Stimulated activated naive B cell treated with anti-CD40 and anti-IgM and Interleukin-4, amounts not matched to agents 10 μg/mL and 1 μg/mL and 100 μg/mL, for 72 hours (primary cell): ENCODE measurements at places on chromosomes 3 and 15.

GRCh38 chr3:24688446-24689148 is 193.9 kb upstream of the THRB start:
- H3K36me3 ChIP-seq: no peaks in the 10 kb centered on the region
- DNase-seq: no peak
- peaks cover 5% of the 10 kb centered on the region for H3K27me3 ChIP-seq
- peaks cover 9% of the 10 kb centered on the region for H3K4me1 ChIP-seq
- H3K27ac ChIP-seq: no peak overlapping the region
- no peak overlapping the region for H3K4me3 ChIP-seq

GRCh38 chr3:135047061-135047460 is 252.0 kb downstream of the EPHB1 start:
- DNase-seq: no peak
- no peaks in the 10 kb centered on the region for H3K27me3 ChIP-seq
- no peaks in the 10 kb centered on the region for H3K36me3 ChIP-seq
- H3K4me3 ChIP-seq: no peak overlapping the region
- H3K4me1 ChIP-seq: no peaks in the 10 kb centered on the region

DNA sequence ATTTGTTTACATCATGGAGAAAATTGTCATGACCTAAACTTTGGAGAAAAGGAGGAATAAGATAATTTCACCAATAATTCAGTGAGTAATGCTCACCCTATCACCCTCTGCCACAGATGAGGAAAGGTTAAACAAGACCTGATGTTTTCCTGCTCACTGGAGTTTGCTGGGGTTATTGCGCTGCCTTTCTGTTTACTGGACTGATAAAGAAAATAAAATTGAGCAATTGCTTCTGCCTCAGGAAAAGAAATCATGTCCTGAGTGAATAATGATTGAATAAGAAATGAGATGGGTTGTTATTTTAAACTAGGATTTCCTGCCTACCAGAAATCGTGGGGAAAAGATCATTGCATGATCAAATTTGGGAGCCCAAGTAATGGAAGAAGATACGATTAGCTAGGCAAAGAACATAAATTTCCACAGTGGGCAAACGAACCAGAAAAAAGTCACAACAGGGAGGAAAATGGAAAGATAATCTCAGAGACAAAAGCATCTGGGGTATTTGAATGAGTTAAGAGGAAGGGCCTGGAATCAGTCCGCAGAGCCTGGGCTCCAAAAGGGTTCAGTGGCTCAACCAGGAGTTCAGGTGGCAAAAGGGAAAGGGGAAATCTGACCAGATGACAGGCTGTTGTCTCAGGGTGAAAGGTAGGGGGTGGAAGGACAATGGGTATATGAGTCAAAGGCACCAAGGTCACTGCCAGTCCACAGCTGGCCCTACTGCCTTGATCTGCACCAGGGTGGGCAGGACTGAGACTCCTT is 146.8 kb downstream of the FAM43A start:
- peaks cover 5% of the 10 kb centered on the region for H3K27me3 ChIP-seq
- H3K36me3 ChIP-seq: no peaks in the 10 kb centered on the region
- H3K4me3 ChIP-seq: no peak overlapping the region
- no peak overlapping the region for H3K27ac ChIP-seq

DNA sequence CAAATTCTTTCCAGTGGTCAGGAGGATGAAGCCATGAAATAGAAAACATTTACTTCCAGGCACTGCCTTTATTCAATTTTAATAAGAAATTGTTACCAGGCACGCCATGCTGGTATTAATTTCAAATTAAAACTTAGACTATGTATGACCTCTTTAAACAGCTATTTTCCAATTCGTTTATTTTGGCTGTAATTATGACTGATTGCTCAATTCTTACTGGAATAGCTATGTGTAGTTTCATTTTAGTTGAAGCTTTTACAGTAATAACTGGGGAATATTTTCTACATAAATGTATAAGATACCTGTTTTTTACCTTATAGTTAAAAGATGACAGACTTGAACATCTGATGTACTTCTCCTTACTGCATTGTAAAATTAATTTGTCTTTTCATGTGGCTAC is 480.0 kb upstream of the GOLIM4 start:
- H3K4me1 ChIP-seq: no peaks in the 10 kb centered on the region
- H3K27ac ChIP-seq: no peak overlapping the region
- H3K4me3 ChIP-seq: no peak overlapping the region
- no peak for DNase-seq

DNA sequence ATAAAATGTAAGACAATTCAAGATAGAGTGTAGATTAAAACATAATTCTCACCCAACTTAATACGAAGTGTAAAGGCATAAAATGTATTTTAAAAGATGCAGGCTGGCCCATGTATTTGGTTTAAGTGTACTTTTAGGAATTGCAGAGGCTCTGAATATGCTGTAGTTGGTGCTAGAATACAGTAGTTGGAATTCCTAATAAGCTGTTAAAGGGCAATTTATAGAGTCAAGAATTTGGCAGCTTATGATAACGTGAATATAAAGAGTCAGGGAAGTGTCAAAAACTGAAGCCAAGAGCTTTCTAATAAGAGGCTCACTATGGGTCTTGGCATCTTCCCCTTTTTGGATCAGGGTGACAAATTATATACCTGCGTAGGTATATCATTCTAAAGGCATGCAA is 36.5 kb downstream of the ADAMTS9 start:
- no peak overlapping the region for H3K4me3 ChIP-seq
- no peak overlapping the region for H3K27ac ChIP-seq
- DNase-seq: no peak
- H3K4me1 ChIP-seq: no peaks in the 10 kb centered on the region
- H3K27me3 ChIP-seq: no peaks in the 10 kb centered on the region
